ENCODE measurements at places on chromosomes 13 and 19.

GRCh38 chr19:19426799-19427198 is 21.3 kb downstream of the GATAD2A start:
- no peak for DNase-seq

- no peak for DNase-seq
Measured at GRCh38 chr19:51431124-51431523, 13.7 kb upstream of the SIGLEC10 start.

GRCh38 chr19:15231271-15231670 is 977 bp downstream of the EPHX3 start:
- DNase-seq, result no peak

- DNase-seq, result no peak
Measured at GRCh38 chr13:114099191-114099590, 33.2 kb downstream of the RASA3 start.

- DNase-seq, result no peak
Measured at GRCh38 chr19:13133241-13133870, 15.3 kb downstream of the NACC1 start.

DNA sequence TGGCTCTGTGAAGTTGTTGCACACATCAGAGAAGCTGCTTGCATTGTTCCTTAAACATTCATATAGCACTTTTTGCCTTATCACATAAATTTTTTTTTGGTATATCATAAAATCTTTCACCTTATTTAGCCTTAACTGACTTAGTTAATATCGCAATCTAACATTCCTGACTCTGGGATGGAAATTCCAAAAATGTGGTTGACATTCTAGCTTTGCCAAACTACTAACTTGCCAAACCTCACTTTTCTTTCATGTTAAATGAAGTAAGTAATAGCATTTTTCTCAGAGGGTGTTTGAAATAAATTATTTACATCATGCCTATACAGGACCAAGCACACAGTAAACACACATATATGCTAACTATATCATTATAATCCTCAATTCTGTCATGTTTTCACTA is 736.9 kb upstream of the PCDH9 start:
- no peak for DNase-seq

DNA sequence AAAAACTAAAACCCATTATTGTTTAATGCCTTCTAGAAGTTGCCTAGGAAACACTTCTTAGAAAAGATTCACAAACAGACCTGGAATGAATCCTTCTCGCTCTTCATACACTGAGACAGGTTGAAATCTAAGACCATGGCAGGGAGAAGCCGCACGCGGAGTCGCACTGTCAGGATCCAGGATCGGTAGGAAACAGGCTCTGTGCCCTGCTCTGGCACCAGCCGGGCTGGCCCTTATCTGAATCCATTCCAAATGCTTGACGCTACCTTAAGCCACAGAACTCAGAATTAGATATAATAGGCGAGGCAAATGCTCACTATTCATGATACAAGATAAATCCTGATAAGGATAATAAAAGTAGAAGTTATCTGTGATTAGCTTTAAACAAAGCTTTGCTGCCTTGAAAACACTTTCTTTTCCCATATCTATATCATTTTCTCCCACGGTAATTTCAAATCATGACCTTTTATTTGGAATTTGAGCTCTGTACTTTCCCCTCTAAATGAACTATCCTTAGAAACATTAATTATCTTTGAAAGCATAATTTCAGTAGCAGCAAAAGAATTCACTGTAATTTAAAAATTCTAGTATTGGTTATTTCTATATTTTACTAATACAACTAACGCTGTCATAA is 385.6 kb downstream of the IRS2 start:
- DNase-seq, result no peak

DNA sequence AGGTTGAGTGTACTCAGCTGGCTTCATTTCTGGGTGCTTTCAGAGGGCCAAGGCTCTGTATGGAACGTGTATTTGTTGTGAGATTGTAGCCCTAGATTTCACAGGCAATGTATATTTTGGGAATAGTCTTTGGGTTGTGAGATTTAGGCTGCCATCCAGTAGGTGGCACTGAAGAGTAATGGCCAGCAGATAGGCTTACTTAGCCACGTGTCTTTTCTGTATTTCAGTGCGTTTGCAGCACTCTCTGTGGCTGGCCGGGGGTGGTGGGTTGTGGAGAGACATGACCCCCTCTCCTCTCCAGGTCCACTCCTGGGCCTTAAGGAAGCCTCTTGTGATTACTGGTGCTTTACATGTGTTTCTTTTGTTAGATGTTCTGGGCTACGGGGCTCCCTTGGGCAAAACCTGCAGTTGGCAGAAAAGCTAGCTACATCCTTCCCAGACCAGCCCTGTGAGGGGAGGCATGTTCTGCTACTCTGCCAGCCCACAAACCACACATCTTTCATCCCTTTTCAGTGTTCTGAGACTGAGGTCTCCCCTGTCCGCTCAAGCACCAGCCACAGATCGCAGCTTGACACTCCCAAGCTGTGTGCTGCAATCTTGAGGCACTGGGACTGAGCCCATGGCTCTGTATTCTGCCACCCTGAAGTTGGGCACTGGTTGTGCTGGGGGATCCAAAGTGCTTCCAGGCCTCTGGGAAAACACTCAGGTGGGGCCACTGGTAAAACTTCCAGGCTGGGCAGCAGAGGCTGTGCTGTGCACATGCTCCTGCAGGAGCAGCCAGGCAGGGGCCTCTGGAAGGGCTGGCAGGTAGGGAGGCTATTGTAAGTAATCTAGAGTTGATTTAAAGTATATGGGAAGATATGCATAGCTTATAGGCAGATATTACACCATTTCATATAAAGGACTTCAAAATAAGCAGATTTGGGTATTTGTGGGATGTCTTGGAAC is 1096.8 kb upstream of the PCDH20 start:
- DNase-seq, result no peak

- peak; percentile 60 for DNase-seq
Measured at GRCh38 chr19:45790942-45791341, 1.7 kb downstream of the DMWD start.

- peak; percentile 5 for DNase-seq
Measured at GRCh38 chr13:31982540-31982939, 49.0 kb upstream of the FRY start.

- DNase-seq, result no peak
Measured at GRCh38 chr13:43009506-43009905, 13.9 kb upstream of the DNAJC15 start.

- no peak for DNase-seq
Measured at GRCh38 chr13:51419001-51419636, 33.7 kb downstream of the INTS6 start.

GRCh38 chr19:41324231-41324702 is 14.3 kb downstream of the CCDC97 start:
- DNase-seq, result no peak

DNA sequence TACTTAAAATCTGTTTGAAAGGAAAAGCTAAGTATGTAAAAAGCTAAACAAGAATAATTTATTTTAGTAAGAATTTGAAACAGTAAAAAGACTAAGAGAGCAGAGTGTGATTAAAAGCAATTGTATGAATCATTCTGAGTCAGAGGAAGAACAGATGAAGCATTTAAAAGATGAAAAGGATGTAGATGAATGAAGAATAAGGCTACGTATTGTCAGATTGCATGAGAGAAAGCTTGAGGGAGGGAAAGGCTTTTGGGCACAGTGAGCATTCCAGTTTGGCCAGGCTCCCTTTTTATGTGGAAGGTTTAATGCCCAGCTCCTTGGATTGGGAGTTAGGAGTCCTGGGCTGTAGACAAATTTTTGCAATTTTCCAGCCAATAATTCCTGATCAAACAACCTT is 117.7 kb downstream of the FREM2 start:
- DNase-seq, result no peak

GRCh38 chr13:95267662-95268342 is 33.4 kb downstream of the ABCC4 start:
- DNase-seq, result no peak

DNA sequence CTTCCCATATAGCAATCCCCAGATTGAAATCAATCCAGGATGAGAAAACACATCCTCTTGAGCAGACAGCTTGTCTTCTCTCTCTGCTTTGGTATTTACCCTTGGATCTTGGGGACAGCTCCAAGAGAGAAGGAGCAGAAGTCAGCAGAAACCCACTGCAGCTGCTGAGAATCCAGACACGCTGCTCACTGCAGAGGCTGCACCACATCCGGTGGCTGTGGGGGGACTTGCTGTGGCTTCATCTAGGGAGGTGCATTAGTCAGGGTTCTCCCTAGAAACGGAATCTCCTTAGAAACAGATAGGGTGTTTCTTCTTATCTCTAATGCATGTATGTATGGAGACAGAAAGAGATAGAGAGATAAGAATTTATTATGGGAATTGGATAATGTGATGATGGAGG is 2.7 kb downstream of the CYP4F12 start:
- DNase-seq, result no peak

- no peak for DNase-seq
Measured at GRCh38 chr13:114115796-114116195, 16.6 kb downstream of the RASA3 start.

DNA sequence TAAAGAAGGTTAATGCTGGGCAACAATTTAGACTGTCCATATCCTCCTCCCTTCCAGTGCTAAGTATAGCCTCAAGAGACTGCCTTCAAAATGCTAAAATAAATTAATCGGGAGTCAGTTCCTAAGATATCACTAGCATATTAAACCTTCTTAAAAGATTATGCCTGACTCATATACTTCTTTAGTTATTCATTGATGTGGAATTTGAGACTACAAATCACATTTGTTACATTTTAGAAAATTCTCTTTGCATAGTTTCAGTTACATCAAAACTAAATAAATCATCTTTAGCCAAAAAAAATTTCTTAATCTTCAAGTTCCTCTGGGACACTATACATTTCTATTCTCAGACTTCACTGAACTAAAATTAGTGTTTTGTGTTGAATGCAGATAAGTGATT is 769.1 kb downstream of the PCDH9 start:
- DNase-seq, result no peak

DNA sequence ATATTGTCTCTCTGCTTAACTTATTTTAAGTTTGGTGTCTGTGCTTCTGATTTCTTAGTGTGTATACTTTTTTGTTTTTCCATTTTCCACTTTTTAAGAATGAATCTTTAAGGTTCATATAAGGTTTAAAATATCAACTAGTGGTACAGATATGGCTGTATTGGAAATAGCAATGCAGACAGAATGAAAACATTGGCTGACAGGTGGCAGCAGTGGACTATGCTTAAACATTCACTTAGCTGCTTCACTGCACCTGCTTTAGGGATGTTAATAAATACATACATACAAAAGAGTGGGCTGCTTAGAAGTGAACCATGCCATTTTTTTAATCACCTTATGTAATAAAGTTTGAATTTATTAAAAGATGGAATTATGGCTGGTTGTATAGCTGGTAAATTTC is 27.3 kb downstream of the TM9SF2 start:
- peak; percentile 59 for DNase-seq

DNA sequence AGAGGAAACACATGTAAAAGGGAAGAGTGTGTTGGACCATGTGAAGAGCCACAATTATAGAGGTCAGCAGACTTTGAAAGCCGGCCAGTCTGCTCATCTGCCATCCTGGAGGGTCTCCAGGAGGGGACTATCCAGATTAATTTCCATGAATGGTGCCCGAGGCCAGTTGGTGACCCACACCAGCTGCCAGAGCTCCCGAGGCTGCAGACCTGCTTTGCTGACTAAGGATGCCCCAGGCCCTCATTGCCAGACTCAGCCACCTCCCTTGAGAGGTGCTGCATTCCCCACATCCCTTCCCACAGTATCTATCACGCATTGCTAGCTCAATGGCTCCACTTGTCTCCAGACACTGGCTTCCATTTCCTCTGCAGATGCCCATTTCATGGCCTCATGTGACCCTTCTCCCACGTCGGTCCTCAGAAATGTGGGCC is 110.3 kb downstream of the NALCN start:
- no peak for DNase-seq

- no peak for DNase-seq
Measured at GRCh38 chr19:3227054-3227626, 2.7 kb downstream of the CELF5 start.

- DNase-seq, result no peak
Measured at GRCh38 chr13:34879851-34880250, 62.2 kb upstream of the NBEA start.

DNA sequence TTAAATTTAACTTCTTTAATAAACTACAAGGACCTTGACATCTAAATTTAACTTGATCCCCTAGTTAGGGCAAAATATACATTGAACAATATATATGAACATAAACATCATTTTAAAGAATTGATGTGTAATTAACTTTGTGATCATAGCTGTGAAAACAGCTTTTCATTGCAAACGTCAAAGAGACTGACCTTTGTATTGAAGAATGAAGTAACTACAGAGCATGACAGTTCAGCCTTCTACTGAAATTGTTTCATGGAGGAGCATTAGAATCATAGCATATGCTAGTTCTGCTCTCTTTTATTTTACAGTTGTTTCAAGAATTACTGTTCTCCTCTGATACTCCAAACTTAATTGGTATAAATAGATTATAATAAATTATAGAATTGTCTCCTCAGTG is 123.4 kb upstream of the PRR20A start:
- no peak for DNase-seq

DNA sequence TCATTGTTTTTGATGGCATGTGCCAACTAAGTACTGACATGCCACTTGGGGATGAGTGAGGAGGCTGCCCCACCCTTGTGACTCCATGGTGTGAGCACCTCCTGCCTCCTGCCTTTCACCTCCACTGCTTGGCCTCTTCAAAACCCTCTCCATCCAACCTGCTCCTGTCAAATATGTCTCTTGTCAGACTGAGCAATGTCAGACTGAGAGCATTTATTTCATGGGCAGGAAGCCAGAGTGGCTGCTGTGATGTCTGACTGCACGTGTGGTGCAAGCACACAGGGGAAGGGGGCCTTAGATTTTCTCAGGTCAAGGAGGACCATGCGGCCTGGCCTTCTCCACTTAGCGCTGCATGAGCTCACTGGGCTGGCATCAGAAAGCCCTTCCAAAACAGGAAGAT is 68.3 kb downstream of the STARD13 start:
- DNase-seq, result no peak

- DNase-seq, result no peak
Measured at GRCh38 chr19:3463714-3464586, 16.4 kb downstream of the SMIM24 start.

- DNase-seq, result no peak
Measured at GRCh38 chr13:98774776-98775175, 22.3 kb upstream of the SLC15A1 start.

DNA sequence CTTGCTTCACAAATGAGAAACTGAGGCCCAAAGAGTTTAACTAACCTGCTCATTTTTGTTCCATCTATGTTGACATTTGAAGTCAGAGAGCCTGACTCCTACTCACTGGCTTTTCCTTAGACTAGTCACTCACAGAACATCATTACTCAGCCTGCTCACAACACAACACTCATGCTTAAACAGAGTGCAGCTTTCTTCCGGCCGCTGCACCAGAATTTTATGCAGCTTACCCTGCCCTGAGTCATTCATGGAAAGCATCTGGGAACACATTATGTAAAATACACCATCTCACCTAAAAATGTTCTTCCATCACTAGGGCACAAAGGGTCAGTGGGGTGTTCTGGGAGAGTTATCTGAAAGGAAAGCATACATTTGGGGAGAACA is 303.4 kb downstream of the SPRY2 start:
- no peak for DNase-seq

- DNase-seq, result no peak
Measured at GRCh38 chr13:46817838-46818476, 21.0 kb upstream of the ESD start.

GRCh38 chr19:19436137-19436691 is 30.7 kb downstream of the GATAD2A start:
- no peak for DNase-seq
